Muscle of leg (tissue), 16 donors: ENCODE measurements at places on chromosomes 2 and 18. TPM values are rescaled to one million over a fixed set of nuclear protein-coding genes. Genes with fewer than 3 reads are reported as not detected.

Gene PPP1R1C
- polyA plus RNA-seq, result 0.83 TPM

Gene CNGA3
- polyA plus RNA-seq, result 1.5 TPM

- peak; percentile 93 for DNase-seq
Observed at GRCh38 chr2:121529439-121530211, 1.1 kb upstream of the RNU4ATAC start.

GRCh38 chr2:66930339-66931220 lies 466.6 kb upstream of the ETAA1 start:
- no peak for DNase-seq

DNA sequence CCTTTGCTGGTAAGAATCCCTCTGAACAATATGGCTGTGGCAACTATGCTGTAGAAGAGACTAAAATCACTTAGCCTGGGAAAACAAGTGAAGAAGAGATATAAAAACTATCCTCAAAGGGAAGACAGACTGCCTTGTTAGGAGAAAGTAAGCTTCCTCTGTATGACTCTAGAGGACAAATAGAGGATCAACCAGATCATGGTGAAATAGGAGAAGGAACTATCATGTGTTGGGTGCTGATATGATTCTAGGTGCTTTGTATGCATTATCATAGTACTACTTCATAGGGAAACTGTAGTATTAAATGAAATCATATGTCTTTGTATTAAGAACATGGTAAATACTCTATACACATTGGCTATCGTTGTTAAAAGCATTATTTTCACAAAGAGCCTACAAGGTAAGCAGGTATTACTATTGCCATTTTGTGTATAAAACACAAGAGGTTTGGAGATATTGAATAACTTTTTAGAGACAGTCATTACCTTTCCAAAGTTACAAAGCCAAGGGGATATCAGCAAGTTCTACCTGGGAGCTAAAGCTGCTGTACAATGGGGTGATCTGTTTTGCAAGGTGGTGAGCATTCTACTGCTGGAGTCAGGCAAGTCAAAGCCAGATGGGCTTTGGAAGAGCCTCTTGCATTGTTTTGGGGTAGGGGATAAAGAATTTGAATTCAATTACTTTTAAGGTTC lies 402.6 kb downstream of the ALK start:
- DNase-seq, result no peak

- no peak for DNase-seq
Observed at GRCh38 chr2:69387770-69388481, 899 bp upstream of the GFPT1 start.

GRCh38 chr2:61220768-61221167 lies 58.8 kb downstream of the C2orf74 start:
- DNase-seq, result no peak
